ENCODE measurements at places on chromosomes 2 and 18.

DNA sequence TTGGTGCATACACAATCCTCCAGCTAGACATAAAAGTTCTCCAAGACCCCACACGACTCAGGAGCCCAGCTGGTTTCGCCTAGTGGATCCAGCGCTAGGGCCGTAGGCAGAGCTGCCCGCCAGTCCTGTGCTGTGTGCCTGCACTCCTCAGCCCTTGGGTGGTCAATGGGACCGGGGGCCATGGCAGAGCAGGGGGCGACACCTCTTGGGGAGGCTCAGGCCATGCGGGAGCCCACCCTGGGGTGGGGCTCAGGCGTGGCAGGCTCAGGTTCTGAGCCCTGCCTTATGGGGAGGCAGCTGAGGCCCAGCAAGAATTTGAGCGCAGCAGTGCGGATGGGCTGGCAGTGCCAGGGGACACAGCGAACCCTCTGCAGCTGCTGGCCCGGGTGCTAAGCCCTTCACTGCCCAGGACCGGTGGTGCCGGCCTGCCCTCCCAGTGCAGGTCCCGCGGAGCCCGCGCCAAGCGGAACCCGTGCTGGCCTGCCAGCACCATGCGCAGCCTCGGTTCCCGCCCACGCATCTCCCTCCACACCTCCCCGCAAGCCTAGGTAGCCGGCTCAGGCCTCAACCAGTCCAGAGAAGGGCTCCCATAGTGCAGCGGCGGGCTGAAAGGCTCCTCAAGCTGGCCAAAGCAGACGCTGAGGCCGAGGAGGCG lies 1566.6 kb upstream of the SLC39A10 start:
- no peak for DNase-seq

GRCh38 chr2:125652280-125652679 lies 1003.7 kb upstream of the GYPC start:
- DNase-seq = no peak

GRCh38 chr18:32509111-32509510 lies 38.4 kb upstream of the GAREM1 start:
- DNase-seq = no peak

GRCh38 chr2:37090019-37090477 lies 5.7 kb downstream of the GPATCH11 start:
- DNase-seq = no peak

DNA sequence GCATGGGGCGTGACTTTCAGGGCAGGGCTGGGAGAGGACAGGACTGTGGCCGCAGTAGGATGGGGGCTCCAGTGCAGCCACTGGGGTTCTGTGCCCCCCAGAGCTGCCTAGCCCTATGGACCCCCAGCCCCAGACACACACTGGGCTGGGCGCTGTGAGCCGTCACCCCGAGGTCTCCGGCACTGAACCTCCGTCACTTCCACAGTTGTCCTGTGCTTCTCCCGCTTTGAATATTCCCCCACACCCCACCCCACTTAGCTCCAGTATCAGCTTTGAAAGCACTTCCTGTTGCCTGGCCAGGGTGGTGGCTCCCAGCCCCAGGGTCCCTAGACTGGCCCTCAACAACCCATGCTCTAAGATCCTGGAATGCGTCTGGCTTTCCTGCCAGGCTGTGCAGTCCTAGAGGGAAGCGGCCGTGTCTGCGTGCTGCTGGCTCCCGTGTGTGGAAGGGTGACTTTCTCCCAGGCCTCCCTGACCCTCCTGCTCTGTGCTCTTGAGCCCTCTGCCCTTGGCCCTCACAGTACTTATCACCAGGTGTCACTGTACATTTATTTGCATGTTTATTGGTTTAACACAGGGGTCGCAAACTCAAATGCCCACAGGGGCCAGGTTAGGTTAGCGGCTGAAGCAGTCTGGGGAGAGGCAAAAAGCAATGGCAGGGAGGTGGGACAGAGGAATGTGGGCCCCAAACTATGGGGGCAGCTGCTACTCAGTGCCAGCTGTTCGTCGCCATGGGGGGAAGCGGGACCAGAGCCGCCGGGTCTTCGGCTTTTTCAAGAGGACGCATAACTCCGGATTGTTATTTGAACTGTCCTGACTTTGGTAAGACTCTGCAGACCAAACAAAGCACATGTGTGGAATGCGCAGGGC lies 9.9 kb downstream of the OBSL1 start:
- DNase-seq = no peak

GRCh38 chr2:237283131-237283928 lies 130.6 kb downstream of the COL6A3 start:
- DNase-seq = no peak

GRCh38 chr2:1686784-1687105 lies 57.6 kb downstream of the PXDN start:
- peak; percentile 9 for DNase-seq

- no peak for DNase-seq
Measured at GRCh38 chr2:10581990-10582389, 107.8 kb downstream of the NOL10 start.

DNA sequence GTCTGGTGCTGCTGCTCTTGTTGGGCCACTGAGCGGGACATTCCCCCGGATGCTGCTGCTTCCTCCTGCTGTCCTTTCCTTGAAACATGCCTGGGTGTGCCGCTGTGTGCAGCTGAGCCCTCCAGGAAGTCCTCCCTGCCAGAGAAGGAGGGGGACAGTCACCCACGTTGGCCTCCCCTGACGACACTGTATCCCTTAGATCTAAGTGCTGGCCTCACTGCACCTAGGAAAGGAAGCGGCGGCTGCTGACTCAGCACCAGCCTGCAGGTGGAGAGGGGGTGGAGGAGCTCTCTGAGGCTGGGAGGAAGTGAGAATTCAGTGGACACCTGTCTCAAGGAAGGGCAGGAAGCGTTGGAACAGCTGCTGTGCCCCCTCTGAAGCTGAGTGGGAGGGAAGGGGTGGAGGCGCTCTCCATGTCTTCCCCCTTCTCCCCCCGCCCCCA lies 239.8 kb downstream of the HAUS1 start:
- DNase-seq = no peak

DNA sequence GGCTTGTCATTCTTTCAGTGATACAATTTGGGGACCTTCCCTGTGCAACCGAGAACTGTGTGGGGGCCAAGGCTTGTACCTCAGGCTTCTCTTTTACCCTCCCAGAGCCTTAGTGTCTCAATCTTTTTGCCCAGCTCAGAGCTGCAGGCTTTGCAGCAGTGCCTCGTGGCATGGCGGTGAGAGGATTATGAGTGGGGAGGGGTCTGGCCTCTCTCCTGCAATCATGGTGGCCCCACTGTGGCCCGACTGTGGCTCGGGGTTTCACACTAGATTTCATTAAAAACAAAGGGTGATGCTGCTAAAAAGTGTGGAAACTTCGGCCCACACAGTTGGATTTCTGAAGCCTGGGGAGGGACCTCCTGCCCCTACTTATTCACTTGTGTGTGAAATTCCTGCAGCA lies 75.5 kb downstream of the CAPN13 start:
- no peak for DNase-seq

- DNase-seq = no peak
Measured at GRCh38 chr18:62324917-62325805, at the start of gene TNFRSF11A. TNFRSF11A (plus strand) TSS chr18:62325310; CDS start chr18:62325353, 43 bp downstream.

DNA sequence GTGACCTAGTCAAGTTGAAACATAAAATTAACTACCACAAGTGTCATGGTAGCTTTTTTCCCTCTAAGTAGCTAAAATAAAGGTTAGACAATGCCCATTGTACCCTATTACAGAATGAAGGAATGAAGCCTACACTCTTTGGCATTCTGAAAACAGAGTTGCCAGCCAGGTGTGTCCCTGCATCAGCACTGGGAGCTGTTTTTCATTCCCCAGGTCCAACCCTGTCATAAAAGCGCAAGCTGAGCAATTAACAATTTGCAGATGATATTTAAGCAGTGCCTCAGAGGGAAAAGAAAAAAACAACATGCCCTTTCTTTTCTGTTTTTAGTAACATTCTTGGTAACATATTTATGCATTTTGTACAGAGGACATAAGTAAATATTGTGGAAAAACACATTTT lies 46.8 kb upstream of the MGAT4A start:
- no peak for DNase-seq

DNA sequence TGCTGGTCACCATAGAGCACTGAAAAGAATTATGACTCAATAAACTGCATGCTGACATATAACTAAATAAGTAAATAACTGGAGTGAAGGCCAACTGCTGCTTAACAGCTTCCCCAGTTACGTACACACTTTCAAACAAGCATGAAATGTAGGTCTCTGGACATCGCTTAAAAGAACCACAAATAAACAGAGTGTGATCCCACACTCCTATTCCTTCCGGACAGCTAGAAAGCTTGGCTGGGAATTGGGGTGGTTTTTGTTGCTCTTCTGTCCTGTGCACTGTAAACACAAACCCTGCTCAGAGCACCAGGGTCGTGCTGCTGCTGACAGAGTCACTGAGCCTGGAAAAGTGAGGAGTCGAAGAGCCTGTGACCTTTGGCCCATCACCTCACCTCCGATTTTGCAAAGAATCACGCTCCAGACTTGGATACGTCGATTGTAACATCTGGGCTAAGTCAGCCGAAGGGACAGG lies 162.7 kb upstream of the NT5C1B start:
- DNase-seq = no peak

All from kidney glomerular epithelial cell (primary cell).